ENCODE measurements at places on chromosomes 2 and 18. TPM values are rescaled to one million over a fixed set of nuclear protein-coding genes. Genes with fewer than 3 reads are reported as not detected.

IL36G gene
- 0.28 TPM for total RNA-seq

BUB1 gene
- 14.4 TPM for total RNA-seq

NPPC gene
- 17.9 TPM for total RNA-seq

WNT6 gene
- 1.6 TPM for total RNA-seq

PDK1 gene
- 12.4 TPM for total RNA-seq

MRPL19 gene
- total RNA-seq = 54.5 TPM

ANKRD30B gene
- total RNA-seq = 0.20 TPM

CYBRD1 gene
- 138 TPM for total RNA-seq

SERPINB7 gene
- total RNA-seq = not detected

CFAP65 gene
- 0.79 TPM for total RNA-seq

NEU2 gene
- not detected for total RNA-seq

ENOSF1 gene
- 48.3 TPM for total RNA-seq

TMEM200C gene
- total RNA-seq = 5.2 TPM

MBD1 gene
- total RNA-seq = 35.3 TPM

VIT gene
- 3.8 TPM for total RNA-seq

POLR1B gene
- 27.5 TPM for total RNA-seq

ANKAR gene
- 22.7 TPM for total RNA-seq

USP40 gene
- 29.6 TPM for total RNA-seq

HJURP gene
- total RNA-seq = 4.9 TPM

CNTNAP5 gene
- total RNA-seq = 63.2 TPM

IL37 gene
- 0.28 TPM for total RNA-seq

MARS2 gene
- total RNA-seq = 5.3 TPM

DSC1 gene
- 0.28 TPM for total RNA-seq

SERPINB10 gene
- 3.7 TPM for total RNA-seq

VWA3B gene
- total RNA-seq = 1.5 TPM

MRO gene
- 11.5 TPM for total RNA-seq

BBS5 gene
- total RNA-seq = 16.9 TPM

MERTK gene
- 16.8 TPM for total RNA-seq

HRH4 gene
- 0.06 TPM for total RNA-seq

EHBP1 gene
- total RNA-seq = 106 TPM

ARHGEF33 gene
- 4.7 TPM for total RNA-seq

ACKR3 gene
- total RNA-seq = 52.0 TPM

ADGRF3 gene
- 0.11 TPM for total RNA-seq

IL36B gene
- total RNA-seq = not detected

SAG gene
- 0.69 TPM for total RNA-seq

STK11IP gene
- 23.4 TPM for total RNA-seq

NLRC4 gene
- 3.9 TPM for total RNA-seq

CXCR4 gene
- total RNA-seq = 19.2 TPM

SLC5A7 gene
- 40.3 TPM for total RNA-seq

TBR1 gene
- 0.10 TPM for total RNA-seq

LAMA1 gene
- 31.6 TPM for total RNA-seq

SERPINB4 gene
- not detected for total RNA-seq

ORC2 gene
- total RNA-seq = 18.4 TPM

IL36RN gene
- total RNA-seq = not detected

GALNT14 gene
- 4.6 TPM for total RNA-seq
